LoVo (cell line): ENCODE measurements at places on chromosomes 7 and 10.

- DNase-seq, result peak; percentile 10
Measured at GRCh38 chr7:38178695-38179344, 775 bp downstream of the STARD3NL start.

GRCh38 chr7:147053746-147054145, 937.1 kb downstream of the CNTNAP2 start:
- no peak for DNase-seq

DNA sequence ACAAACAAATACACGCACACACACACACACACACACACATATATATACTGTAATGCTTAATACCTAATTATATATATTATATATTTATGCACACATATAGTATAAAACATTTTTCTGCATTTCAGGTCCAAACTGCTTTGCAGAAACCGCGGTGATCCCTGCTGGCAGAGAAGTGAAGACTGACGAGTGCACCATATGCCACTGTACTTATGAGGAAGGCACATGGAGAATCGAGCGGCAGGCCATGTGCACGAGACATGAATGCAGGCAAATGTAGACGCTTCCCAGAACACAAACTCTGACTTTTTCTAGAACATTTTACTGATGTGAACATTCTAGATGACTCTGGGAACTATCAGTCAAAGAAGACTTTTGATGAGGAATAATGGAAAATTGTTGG, 138.5 kb downstream of the VWC2 start:
- DNase-seq, result no peak

DNA sequence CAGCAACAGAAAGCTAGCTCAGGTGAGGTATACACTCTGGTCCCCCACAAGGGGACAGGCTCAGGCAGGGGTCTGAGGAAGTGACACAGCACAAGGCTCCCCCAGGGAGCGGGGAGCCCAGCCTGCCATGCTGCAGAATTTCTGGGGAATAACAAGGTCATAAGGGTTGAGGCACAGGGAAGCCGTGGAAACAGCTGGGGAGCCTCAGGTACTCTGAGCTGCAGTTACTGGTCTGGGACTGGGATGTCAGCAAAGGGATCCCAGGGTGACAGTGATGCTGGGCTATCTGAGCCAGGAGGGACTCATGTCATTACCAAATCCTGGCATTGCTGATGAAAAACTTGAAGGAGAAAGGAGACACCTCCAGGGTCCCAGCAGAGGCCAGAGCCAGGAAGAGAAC, 64.4 kb upstream of the NANOS1 start:
- DNase-seq, result no peak

DNA sequence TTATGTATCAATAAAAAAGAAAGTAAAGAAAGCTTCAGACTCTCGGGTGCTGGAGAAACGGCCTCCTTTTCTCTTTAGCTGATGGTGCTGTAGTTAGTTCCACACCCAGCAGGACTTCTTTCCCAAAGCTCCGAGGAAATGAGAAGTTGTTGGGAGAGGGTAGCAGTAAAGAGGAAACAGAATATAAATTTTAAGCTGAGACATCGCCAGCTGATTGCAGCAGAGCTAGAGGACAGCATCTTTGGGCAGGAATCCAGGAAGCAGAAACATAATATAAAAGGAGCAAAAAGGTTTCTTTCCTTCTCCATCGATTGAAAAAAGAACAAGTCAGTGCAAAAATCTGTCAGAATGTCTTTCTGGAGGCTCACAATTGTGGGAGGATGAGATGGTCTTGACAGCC, 616.9 kb upstream of the FOXK1 start:
- DNase-seq, result no peak

DNA sequence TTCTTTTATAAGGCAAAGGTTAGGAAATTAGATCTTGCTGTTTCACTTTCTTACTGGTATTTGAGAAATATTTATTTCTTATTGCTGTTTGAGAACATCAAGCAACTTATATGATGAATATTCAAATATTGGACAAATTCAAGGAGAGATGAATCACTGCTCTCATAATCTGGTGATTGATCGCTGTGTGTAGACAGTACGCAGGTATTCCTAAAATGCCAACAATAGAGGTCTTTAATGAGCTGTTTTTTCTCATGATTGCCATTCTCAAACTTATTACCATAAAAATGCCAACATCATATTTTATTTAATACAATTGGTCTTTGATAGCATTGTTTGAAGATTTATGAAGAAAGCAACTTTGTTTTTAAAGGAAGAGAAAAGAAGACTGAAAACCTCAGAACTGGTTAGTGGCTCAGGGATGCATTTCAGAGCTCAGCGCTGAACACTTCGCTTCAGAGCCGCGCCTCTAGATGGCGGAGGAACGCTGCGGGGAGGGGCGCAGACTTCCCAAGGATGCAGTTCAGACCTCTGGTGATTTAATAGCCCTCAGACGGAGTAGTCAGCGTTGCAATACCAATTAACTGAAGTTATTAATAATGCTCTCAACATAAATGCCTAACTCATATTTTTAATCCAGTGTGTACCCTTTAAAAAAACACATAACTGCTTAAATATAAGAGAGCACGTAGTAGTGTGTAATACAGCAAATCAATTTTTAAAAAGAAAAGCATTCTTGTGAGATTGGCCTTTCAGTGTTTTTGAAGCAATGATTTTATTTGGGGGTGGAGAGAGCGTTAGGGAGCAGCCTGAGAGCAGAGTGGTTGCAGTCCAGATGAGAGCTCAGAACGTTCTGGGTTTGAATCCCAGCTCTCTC, 38.5 kb upstream of the STEAP4 start:
- peak; percentile 23 for DNase-seq

DNA sequence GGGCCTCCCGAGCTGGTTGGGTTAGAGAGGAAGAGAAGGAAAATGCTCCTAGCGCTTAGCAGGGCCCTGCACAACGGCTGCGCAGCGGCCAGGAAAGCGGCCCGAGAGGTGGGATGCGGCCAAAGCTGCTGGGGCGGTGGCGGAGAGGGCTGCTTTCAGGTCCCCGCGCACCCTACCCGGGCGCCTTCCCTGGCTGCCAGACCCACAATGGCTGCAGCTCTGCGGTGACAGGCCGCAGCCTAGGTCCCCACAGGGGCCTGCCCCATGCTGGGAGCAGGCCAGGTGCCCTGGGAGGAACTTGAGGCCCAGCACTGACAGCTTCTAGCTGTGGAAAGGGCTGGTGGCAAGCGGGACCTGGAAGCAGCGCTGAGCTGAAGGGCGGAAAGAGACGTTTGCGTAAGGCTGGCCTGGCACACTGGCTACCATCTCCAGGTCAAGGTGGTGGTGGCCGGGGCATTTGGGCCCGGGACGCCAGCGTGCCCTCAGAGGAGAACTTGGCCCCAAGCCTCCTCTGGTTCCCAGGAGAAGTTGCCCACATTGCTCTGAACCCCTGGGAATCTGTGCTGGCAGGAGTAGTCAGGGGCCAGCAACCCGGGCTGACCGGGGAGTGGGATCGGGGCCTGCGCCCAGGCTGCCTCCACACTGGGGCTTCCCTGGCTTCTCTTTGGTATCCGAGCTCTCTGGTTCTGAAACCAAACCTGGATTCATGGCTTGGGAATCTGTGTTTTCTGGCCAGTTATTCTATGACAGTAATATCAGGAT, 72.9 kb upstream of the ZNF804B start:
- DNase-seq, result no peak

DNA sequence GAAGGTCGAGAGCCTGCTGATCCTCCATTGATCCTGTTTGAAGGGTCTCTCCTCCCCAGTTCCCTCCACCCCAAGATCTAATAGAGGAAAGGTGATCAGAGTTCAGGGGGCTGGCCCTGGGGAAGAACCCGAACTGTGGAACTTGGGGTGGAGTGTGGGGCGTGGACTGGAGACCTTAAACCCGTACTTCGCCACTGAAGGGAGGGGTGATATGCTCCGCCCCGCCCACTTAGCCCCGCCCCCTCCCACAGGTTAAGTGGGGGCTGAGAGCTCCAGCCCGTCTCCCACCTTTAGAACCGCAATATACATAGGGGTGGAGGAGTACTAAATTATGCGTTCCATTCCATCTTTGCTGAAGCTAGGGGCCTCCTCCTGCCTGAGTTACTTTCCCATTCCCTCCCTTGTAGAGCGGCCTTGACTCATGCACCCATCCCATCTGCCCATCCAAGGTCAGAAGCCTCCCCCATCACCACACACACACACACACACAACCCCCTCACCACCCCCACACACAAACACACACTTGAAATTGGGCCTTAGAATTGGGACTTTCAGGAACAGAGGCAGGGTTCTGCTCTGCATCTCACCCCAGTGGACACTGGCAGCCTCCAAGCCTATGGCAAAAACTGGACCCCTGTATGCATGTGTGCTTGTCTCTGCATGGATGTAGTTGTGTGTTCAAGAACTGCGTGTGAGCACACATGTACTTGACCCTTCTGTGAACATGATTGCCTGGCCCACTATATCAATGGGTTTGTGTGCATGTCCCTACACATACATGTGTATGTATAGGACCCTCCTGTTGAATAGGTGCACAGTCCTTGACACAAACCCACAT, 991 bp downstream of the SEMA4G start:
- DNase-seq, result peak; percentile 27

GRCh38 chr10:100265821-100266485, 1.5 kb downstream of the CWF19L1 start:
- no peak for DNase-seq

GRCh38 chr10:71124921-71125748, 87.2 kb upstream of the UNC5B start:
- DNase-seq, result no peak

DNA sequence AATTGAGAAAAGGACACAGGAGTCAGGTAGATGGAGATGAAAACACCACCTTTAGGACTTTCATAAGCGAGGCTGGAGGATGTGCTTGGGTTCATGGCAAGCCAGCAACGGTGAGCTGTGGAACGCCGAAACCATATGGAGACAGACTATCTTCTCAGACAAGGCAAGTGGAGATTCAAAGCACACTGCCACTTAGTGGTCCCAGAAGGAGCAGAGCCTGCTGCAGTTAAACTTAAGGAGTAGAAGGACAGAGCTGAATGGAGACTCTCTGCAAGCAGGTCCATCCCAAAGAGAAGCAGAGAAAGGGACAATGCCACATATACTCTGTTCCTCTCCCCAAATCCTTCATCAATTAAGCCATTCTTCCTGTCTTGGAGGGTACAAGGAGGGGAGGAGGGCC, 236.3 kb upstream of the HABP2 start:
- no peak for DNase-seq

DNA sequence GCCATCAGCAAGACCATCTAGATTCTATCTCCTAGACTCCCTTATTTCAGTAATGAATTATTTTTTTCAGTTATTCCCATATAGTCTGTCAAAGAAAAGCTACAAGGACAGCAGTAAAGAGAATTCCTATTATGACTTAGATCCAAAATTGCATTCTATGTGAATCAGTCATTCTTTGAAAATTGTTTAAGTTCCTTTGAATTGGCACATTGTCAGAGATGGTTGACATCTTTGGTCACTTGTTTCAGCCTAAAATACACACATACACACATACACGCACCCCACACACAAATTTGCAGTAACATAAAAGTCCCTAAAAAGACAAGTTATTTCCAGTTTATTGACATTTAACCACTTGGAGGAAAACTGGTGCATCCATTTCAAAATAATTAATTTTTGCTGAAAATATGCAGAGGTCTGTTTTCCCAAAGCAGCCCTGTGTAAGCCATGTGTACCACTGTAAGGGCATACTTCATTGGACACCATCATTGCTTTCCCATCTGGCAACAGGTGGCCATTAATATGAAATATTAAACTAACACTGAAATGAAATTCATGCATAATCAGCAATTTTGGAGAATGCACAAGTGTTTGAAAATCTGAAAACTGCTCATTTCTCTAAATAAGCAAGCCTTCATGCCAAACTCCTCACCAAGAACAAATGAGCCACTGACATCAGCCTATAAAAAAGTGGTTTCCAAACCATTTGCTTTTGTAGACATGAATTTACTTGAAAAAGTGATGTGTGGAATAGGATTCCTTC, 121.7 kb upstream of the COL1A2 start:
- no peak for DNase-seq

GRCh38 chr7:1022801-1023465, 21.4 kb upstream of the GPR146 start:
- no peak for DNase-seq

- no peak for DNase-seq
Measured at GRCh38 chr10:29637537-29637936, 2.8 kb upstream of the SVIL start.

DNA sequence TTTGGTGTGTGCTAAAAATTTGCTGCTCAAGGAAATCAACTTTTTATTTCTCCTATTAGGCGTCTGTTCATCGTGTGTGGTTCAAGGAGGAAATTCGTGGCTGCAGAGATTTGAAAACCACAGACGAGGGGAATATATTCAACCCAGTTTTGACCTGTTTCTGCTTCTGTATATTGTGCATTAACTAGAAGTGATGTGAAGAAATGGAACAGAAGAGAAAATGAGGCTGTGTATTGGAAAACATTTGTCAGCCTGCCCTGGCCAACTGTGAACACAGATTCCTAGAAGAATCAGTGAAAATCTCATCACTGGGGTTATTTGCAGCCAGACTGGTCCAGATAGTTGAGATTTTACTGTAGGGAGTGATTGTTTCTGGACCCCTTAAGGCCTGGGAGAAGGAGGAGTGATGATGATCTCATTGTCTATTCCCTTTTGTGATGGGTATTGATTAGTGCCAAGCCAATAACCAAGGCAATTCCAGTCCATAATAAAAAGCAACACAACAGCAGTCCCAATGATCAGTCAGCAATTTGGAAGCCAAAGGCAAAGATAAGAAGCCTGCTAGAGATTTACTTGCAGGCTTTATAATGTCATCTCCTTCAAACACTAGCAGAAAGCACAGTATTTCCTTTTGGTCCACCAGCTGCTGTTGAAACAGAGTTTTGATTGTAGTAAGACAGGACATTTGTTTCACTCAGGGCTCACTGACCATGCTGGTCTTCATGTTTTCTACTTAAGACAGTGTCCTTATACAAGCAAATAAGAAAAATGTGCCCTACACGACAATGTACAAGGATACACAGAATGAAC, 339.4 kb downstream of the PRPF18 start:
- DNase-seq, result no peak

- DNase-seq, result no peak
Measured at GRCh38 chr10:42544945-42545344, 93.4 kb downstream of the ZNF33B start.

DNA sequence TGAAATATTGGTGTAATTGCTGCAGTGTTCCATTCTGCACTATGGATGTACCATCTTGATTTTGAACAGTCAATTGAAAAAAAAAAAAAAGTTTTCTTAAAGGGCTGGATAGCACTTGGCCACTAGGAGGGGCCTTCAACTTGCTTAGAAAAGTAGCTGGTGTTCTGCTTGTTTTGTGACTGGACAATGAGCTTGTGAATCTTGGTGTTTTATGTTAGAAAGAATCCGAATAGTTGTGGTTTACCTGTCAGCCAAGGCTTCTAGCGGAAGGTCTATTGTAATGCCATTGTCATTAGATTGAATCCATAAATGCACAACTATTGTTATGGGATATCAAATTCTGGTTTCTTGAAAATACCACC, 77.1 kb downstream of the BMPER start:
- no peak for DNase-seq

- DNase-seq, result peak; percentile 54
Measured at GRCh38 chr7:17690030-17690429, 250.3 kb downstream of the SNX13 start.

DNA sequence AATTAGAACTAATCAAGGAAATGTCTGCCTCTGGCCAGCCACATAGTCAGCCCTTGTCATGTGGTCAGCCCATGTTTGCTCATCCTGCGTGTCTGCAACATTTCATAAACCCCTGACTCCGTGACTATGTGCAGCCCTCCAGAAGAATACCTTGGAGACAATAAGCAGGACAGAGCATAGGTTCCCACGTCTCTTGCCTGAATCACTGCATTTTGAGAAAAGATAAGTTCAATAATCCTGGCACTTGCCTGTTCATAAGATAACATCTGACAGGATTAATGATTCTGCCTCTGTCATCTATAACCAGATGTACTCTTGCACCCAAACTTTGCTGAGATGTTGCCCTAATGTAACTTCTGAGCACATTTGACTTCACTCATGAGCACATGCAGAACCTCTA, 78.4 kb downstream of the AKR1D1 start:
- DNase-seq, result no peak
